ENCODE measurements at places on chromosomes 1 and 21. TPM values are rescaled to one million over a fixed set of nuclear protein-coding genes. Genes with fewer than 3 reads are reported as not detected.

DNA sequence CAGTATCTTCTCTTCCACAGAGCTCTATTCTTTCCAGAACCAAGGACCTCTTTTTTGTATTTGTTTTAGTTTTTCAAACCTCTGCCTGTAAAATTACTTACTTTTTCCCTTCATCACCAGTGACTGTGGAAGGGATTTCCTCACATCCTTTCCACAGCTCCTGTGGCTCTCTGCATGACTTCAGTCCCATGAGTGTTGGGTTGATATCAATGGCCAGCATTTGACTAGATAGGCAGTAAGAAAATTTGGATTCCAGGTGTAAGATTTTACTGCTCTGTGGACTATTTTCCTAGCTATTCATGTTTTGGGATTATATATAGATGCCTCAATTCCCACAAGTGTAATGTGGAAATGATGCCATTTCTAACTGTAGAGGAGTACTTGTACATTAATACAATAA, 171.5 kb upstream of the PTBP2 start:
- ATAC-seq = no peak

DNA sequence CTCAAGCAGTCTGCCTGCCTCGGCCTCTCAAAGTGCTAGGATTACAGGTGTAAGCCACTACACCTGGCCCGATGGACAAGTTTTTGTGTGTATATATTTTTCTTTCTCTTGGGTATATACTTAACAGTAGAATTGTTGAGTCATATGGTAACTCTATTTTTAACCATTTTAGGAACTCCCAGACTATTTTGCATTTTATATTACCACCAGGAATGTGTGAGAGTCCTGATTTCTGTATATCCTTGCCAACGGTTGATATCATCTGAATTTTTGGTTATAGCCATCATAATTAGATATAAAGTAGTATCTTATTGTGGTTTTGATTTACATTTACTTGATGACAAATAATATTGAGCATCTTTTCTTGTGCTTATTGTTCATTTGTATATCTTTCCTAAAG, 20.7 kb downstream of the FNBP1L start:
- ATAC-seq = no peak

- peak; percentile 45 for ATAC-seq
Measured at GRCh38 chr1:116878804-116879477, 30.8 kb upstream of the PTGFRN start.

The ANGPTL1 gene
- total RNA-seq = 12.5 TPM

- no peak for ATAC-seq
Measured at GRCh38 chr1:28172713-28173150, 3.8 kb downstream of the PTAFR start.

DNA sequence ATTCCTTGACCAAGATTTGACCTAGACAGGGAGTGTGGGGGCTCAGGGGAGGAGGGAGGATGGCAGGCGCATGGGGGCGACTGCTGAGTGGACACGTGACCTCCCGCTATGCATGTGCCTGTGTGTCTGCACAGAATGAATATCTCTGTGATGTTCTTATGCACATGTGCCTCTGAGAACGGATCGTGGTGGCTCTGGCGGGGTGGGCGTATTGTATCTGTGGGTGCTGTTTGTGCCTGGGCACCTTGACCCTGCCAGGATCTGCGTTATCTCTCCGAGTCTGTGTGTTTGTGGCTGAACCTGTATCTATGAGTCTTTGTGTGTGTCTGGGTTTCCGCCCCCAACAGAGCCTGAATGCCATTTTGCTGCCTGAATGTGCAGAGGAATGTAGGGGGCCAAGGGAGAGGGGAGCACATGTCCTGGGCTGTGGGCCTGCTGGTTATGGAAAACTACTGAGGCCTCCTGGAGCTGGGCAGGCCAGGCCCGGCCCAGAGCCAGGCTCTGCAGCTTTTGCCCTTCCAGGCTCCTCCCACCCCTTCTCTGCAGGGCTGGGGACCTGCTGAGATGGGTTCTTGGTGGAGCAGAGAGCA, 102.5 kb downstream of the EBNA1BP2 start:
- ATAC-seq = peak; percentile 45

The HECTD3 gene
- 13.2 TPM for total RNA-seq

The FAM72A gene
- total RNA-seq = 4.9 TPM

The RNU5D-1 gene
- under 0.01 TPM for total RNA-seq

All from motor neuron (in vitro differentiated cells).